ENCODE measurements at places on chromosomes 12 and 14.
A peak's percentile ranks its signal among the peaks of the same experiment; 100 is the strongest.

- no peak for DNase-seq
These were observed 31.0 kb downstream of the EID3 start for GRCh38 chr12:104334581-104334980.

DNA sequence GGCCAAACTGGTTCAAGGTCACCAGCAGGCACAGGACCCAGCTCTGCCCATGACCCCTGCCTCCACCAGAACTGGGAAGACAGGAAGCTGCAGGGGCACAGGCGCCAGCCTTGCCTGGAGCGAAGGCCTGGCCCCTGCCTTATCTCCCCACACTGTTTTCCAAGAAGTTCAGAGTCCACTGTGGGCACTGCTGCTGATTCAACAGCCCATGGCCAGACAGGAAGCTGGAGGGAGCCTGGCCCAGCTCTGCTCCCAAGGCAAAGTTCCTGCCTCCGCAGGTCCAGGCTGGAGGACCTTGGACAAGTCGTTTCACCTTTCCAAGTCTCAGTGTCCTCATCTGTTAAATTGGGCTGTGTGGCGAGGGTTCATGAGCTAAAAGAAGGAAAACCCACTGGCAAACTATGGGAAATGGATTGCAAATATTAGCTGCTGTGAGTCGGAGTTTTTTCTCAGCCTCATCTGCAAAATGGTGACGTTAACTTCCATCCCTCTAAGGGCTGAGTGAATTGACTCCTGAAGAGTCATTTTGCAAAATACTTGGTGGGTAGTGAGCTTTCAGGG is 1.2 kb downstream of the PHETA1 start:
- no peak for DNase-seq

DNA sequence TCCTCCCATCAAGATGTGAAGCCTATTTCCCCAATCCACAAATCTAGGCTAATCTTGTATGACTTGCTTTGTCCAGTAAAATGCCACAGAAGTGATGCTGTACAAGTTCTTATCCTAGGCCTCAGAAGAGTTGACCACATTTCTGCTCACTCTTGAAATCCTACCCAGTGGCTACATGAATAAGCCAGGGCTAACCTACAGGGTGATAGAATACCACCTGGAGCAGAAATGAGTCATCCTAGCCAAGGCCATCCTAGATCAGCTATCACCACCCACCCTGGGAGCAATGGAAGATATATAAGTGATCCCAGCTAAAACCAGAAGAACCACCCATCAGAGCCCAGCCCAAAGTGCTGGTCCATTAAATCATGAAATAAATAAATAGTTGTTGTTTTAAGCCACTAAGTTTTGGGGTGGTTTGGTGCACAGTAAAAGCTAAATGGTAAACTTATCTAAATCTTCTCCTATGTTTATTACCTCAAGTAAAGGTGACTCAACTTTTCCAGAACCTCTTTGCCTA is 105.1 kb downstream of the RPS29 start:
- DNase-seq, result no peak

GRCh38 chr12:125208942-125209341 is 143.7 kb downstream of the AACS start:
- no peak for DNase-seq

- DNase-seq, result peak; percentile 53
These were observed 11.0 kb downstream of the ORAI1 start for GRCh38 chr12:121637231-121637914.

DNA sequence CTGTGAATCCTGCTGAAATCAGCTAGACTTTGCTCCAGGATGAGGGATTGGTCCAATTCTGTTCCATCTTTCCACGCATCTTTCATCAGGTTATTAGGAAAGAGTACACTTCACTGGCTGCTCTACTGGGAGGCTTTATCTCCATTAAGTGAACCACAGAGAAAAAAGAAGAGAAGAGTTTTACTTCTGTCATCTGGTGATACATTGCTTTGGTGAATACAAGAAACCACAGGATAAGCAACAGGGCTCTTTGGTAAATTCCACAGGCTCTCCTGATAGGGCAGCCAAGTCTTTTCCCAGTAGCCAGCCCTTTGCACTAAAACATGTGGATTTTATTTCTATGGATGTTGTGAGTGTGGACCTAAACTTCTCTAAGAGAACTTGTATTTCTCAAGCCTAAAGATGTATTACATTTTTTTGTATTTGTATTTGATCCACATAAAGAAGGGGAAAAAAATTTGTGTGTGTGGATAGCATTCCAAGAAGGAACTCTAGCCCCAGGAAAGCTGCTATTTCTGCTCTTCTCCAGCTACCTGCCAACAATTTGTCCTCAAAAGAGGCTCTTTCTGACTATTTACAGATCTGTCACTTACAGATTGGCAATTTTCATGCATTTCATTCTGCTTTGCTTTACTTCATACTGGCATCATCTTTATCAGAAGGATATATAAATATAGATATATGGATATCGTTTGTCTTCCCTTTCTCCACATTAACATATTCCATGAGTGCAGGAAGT is 1117.6 kb upstream of the TMEM132C start:
- no peak for DNase-seq

- DNase-seq, result no peak
These were observed 76.0 kb downstream of the CEP128 start for GRCh38 chr14:80865565-80865964.

DNA sequence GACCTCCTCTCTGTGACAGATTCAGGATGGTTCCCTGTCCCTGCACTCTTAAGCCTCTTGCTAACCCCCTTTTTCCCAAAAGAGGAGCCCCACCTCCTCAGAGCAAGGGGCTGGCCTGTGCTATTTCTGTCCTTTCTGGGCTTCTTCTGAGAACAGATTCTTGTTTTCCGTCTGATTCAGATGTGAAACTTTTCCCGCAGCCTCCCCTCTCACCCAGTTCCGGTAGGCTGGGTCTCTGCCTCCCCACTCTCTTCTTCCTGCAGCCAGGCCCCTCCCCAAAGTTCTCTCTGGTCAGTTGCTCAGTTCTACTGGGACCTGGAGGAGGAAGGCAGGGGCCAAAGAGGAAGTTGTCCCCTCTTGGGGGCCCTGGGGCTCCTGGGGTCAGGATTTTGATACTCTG is 11.8 kb downstream of the PDE1B start:
- DNase-seq, result no peak

- no peak for DNase-seq
These were observed 28.8 kb upstream of the GZMB start for GRCh38 chr14:24662753-24663152.

GRCh38 chr12:6154730-6155459 is 30.4 kb upstream of the VWF start:
- no peak for DNase-seq

GRCh38 chr12:89573051-89573810 is 47.4 kb upstream of the POC1B start:
- no peak for DNase-seq

GRCh38 chr14:102827716-102828115 is 50.5 kb downstream of the TRAF3 start:
- no peak for DNase-seq

DNA sequence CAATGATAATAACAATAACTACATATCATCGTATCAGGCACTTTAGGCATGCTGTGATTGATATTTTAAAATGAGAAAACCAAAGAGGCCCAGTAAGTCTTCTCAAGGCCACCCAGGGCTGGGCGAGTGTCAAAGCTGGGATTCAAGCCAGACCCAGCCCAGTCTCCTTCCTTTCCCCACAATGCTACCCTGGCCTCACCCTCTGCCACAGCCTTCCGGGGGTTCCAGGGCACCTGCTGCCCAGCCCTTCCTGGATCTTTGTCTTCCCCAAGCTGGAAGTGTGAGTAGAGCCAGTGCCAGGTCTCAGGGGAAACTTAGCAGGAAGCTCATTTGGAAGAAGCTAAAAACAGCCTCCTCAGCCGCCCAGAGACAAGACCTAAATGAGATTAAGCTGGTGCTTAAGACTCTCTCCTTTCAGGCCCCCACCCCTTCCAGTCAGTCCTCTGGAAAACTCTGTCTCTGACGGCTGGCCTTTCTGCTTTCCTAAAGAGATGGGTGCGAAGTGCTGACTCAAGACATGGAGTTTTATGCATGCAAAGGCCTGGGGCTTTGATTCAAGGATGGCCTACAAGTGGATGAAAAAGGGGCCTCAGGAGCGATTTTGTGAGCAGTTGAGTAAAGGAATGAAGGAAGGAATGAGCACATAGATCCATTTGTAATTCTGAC is 184.2 kb downstream of the KCNA5 start:
- DNase-seq, result no peak

- no peak for DNase-seq
These were observed 200.7 kb downstream of the SLC2A13 start for GRCh38 chr12:39905152-39905551.

DNA sequence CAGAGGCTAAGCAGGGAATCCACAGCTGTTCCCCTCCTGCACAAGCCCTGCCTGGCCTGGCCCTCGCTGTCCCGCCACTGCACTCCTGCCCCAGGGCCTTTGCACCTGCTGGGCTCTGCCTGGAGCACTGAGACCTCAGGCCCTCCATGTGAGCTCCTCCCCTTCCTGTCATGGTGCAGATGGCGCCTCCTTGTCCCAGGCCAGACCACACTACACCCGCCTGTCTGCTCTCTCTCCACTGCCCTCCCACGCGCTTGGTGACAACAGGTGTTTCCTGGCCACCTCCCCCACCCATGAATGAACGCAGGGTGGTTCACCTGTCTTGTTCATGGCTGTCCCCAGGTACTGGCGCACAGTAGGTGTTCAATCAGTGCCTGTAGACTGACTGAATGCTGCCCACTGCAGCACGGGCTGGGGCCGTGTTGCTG is 82.9 kb downstream of the NCOR2 start:
- DNase-seq, result no peak

- DNase-seq, result no peak
These were observed 70.5 kb downstream of the ANKS1B start for GRCh38 chr12:99914206-99914605.

DNA sequence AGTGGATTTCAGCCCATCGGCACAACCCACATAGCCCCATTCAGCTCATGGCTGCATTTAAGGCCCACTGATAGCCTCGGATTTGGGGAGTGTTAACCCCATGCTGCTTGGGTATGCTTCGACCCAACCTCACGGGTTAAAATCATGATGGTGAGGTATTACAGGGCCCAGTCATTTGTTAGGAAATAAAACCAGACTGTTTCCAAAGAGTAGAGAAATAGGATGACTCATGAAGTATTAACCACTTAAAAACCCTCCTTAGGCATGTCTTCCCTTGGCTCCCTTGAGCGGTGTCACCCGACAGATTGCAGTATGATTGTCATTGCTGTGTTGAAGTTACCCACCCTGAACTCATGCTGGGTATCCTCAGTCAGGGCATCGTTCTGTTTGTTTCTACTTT is 289.1 kb downstream of the CACNA1C start:
- no peak for DNase-seq

DNA sequence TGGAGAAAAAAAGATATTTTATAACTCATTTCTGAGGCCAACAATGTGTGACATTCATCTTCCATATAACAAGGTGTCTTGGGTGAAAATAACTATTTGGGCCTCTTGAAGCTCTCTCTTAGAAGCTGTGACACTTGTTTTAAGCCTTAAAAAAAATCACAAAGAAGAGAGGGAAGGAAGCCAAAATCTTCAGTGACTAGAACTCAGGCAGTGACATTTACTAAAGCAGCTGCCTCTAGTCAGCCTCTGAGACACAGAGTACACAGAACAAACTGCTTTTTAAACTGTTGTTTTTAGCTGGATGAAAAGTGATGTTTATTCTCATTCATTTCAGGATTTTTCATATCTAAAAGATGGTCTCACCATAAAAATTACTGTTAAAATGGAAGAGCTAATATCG is 793.6 kb downstream of the GALC start:
- DNase-seq, result no peak

GRCh38 chr12:131210506-131211339 is 257.0 kb downstream of the ADGRD1 start:
- no peak for DNase-seq

DNA sequence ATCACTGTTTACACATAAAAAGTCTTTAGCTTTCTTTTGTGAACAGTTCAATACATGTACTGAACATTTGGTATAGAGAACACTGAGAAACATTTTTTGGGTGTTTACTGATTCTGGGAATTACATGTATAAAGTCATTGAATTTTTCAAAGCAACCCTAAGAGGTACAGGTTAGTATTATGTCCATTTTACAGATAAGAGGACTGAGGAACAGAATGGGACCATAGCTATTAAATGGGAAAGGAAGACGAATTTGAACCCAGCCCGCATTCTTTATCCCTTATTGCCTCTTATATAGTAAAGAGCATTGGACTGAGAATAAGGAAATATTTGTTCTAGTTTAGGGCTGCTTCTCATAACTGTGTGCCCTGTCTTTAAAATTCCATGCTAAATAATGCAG is 889 bp upstream of the KANSL2 start:
- DNase-seq, result no peak

GRCh38 chr14:91375720-91376452 is 41.7 kb downstream of the CCDC88C start:
- DNase-seq, result no peak

DNA sequence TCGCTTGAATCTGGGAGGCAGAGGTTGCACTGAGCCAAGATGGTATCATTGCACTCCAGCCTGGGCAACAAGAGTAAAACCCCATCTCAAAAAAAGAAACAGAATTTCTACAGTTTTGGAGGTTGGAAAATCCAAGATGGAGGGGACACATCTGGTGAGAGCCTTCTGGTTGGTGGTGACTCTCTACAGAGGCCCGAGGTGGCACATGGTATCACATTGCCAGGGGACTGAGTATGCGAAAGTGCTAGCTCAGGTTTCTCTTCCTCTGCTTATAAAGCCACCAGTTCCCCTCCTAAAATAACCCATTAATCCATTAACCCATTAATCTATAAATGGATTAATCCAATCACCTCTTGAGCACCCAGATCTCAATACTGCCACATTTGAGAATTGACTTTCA is 70.8 kb upstream of the DACT1 start:
- no peak for DNase-seq

GRCh38 chr14:31954991-31955390 is 122.1 kb upstream of the ARHGAP5 start:
- DNase-seq, result no peak

GRCh38 chr12:47361389-47362021 is 281.7 kb upstream of the AMIGO2 start:
- peak; percentile 23 for DNase-seq

DNA sequence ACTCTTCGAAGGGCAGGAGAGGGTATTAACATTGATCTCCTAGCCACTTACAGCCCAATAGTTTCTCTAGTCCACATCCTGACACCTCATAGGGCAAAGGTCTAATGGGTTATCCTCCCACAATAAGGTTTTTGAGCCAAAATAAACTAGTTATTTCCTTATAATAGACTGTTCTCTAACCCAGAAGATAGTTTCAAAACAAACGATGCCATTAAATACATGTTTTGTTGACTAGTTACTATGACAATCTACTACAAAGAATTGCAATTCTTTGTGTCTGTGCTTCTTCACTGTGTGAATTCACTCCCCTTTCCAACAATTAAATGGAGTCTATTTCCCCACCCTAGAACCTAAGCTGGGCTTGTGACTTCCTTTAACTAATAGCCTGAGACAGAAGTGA is 6.4 kb upstream of the ACTR10 start:
- DNase-seq, result no peak

- DNase-seq, result no peak
These were observed 120.0 kb downstream of the DNAI7 start for GRCh38 chr12:25074954-25075353.

Data from CD4-positive, alpha-beta memory T cell (primary cell).